ENCODE measurements at places on chromosomes 1 and 21.

DNA sequence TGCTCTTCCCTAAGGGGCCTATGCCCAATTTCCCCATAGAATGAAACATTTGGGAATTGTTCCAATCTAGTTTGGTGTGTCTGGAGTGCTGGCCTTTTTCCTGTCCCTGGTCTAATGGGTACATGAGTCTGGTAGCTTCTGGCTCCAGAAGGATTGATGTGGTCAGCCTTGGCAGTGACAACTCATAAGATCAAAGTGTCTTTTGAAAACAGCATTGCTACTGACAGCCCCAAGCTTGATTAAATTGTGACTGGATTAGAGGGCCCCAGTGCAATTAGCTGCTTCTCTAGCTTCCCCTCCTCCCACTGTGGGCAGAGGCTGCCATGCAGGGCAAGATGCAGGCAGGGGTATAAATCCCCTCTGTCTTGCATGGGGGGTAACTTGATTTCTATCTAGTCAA, 130.9 kb downstream of the UCK2 start:
- DNase-seq = no peak

DNA sequence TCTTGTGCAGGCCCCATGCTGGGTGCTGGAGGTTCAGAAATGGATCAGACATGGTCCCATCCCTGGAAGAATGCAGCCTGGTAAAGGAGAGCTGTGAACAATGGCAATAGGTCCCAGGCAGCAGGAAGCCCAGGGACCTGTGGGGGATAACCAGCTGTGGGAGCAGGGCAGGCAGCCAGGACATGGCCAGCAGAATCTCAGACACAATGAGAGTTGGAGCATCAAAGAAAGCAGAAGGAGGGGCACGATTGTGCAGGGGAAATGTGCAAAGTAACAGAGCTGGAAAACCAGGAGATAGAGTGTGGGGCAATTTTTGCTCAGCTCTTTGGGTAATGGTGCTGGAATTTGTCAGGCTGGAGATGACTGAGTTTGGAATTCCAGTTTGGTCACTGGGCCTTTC, 44.3 kb downstream of the C8B start:
- no peak for DNase-seq

DNA sequence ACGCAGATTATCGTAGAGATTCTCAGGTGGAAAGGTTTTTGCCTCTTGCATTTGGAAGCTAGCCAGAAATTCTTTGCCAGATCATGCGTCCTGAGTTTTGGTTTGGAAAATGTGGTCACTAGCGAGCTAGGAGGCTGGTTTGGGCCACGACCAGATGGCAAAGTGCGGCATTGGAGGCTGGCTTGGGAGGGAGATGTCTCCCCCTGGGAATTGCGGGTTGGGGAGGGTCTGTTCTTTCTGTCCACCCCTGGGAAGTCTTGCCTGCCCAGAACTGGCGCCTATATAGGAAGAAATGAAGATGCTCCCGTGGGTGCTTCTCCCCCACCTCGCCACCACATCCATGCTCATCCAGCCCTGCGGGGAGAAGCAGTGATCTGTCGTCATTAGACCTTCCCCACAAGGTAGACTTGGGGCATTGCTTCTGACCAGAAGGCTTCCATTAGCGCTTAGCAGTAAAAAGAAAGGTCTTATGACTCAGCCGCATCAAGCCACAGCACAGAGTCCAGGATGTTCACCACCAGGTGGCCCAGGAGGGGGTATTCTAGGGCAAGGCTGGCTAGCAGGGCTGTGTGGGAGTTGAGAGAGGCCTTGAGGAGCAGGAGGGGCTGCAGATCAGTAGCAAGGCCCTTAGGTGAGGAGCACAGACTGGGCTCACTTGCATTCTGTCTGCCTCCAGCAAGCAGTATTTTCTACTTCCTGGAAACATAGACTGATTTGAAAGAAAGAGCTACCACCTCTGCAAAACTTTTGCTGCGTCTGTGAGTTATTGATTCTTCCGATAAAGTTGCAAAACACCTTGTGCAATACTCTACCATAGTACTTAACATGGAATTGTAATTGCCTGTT, 1.5 kb upstream of the PTP4A2 start:
- no peak for DNase-seq

DNA sequence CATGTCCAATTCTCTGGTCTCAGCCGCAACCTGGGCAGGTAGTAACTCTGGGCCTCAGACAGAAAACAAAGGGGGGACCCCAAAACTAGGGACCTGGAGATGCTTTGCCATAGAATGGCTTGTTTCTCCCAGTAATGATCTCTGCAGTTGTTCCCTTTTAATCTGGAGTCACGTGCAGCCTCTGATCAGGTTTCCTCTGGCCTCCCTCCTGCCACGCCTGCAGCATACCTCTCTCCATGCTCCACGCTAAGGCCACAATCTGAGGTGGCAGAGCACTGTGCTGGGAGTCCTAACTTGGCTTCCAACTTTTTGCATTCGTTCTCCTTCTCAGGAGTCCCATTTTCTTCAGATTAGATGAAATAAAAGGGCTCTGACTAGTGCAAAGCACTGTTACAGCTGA, 1.9 kb downstream of the PABPC4 start:
- DNase-seq = no peak
